ENCODE measurements at places on chromosomes 4 and X.

- no peak for DNase-seq
Measured at GRCh38 chr4:72118017-72118416, 86.2 kb downstream of the NPFFR2 start.

DNA sequence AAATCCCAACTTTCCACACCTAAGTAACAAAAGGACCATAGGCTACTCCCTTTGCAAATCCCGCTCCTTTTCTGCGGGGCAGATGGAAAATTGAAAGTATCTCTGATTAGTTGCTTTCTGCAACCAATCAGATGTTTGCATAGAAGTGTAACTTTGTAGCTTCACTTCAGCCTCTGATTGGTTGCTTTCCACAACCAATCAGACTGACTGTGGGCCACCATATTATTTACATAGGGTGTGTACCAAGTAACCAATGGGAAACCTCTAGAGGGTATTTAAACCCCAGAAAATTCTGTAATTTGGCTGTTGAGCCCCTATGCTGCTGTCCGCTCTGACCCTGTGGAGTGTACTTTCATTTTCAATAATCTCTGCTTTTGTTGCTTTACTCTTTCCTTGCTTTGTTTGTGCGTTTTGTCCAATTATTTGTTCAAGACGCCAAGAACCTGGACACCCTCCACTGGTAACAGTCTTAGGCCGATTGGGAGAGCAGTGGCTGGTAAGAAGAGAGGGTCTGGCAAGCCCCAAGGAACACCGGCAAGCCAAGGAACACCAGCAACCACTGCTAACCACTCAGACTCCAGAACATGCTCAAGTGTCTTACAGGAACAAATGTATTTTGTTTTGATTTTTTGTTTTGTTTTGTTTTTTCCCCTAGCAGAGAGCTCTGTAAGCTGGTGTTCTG is 125.5 kb upstream of the MAP3K15 start:
- no peak for DNase-seq

GRCh38 chr4:138555584-138555983 is 313.4 kb upstream of the SLC7A11 start:
- no peak for DNase-seq

DNA sequence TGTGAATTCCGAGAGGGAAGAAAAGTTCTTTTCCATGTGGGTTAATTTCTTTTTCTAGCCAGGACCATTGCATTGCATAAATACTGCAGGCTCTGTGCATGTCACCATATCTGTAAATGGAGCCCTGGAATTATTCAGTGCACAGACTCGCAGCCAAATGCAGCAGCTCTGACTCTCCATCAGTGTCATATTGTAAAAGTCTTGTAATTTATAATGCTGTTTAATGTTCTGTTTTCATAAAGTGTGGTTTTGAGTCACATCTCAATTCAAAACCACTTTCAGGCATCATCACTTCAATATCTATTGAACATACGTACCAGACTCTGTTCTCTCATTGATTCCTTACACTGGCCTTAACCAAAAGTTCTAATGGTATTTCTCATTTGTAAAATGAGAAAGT is 193.9 kb upstream of the RPL34 start:
- no peak for DNase-seq

DNA sequence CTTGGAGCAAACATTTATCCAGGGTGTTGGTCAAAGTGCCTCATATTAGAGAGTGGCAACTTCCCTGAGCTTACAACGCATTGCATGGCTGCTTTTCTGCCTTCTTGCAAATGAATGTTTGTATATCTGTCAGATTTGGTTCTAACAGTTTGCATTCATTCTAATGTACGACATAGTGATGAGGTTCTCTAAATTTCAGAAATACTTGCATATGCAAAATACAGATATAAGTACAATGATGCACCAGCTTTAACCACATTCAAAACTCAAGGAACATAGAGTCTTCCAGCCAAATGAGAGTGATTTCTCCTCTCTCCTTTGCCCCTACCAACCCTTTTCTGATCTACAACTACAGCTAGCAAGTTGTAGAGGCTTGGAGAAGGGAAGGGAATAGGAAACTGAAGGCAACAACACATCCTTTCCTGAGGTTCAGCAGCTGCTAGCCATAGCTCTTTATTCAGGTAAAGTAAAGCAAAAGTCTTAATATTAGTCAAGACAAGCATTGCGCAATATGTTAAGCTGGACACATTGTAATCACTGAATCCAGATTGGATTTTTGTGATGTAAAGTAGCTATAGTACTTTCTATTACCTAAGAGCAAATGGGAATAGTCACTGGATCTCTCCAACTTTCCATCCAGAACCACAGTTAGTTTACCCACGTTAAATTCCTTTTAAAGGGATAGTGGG is 6.3 kb downstream of the TKTL2 start:
- no peak for DNase-seq

- no peak for DNase-seq
Measured at GRCh38 chr4:72006586-72006985, 25.2 kb upstream of the NPFFR2 start.

DNA sequence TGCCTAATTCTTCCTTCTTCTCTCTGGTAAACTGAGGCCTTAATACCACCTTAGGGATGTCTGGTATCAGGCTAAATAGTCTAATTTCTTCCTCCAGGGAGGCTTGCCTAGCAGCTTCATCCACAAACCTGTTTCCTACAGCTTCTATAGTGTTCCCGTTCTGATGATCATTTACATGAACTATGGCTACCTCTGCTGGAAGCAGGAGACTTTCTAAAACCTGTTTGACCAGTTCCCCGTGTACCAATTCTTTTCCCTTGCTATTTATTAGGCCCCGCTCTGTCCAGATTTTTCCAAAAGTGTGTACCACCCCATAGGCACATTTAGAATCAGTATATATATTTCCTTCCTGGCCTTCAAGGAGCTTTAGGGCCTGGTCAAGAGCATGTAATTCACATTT is 5.8 kb upstream of the USP38 start:
- no peak for DNase-seq

- no peak for DNase-seq
Measured at GRCh38 chr4:52051615-52052474, 741 bp downstream of the SPATA18 start.

- no peak for DNase-seq
Measured at GRCh38 chr4:116688536-116688935, 396.8 kb downstream of the TRAM1L1 start.

GRCh38 chrX:119503484-119503861 is 35.2 kb downstream of the SLC25A5 start:
- DNase-seq = no peak

DNA sequence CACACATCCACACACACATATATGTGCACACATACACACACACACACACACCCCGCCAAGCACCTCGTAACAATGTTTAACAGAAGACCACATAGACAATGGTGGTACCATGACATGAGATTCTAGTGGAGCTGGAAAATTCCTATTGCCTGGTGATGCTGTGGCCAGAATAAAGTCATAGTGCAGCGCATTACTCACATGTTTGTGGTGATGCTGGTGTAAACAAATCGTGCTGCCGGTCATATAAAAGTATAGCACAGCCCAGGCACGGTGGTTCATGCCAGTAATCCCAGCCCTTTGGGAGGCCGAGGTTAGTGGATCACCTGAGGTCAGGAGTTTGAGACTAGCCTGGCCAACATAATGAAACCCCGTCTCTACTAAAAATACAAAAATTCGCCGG is 275.2 kb downstream of the TRIML1 start:
- DNase-seq = no peak

GRCh38 chr4:128394778-128395177 is 107.2 kb upstream of the PGRMC2 start:
- DNase-seq = no peak

GRCh38 chrX:69258893-69259292 is 93.6 kb upstream of the PJA1 start:
- DNase-seq = no peak

GRCh38 chr4:170988446-170988845 is 824.8 kb upstream of the GALNTL6 start:
- DNase-seq = no peak

- no peak for DNase-seq
Measured at GRCh38 chr4:138611721-138612120, 369.6 kb upstream of the SLC7A11 start.

DNA sequence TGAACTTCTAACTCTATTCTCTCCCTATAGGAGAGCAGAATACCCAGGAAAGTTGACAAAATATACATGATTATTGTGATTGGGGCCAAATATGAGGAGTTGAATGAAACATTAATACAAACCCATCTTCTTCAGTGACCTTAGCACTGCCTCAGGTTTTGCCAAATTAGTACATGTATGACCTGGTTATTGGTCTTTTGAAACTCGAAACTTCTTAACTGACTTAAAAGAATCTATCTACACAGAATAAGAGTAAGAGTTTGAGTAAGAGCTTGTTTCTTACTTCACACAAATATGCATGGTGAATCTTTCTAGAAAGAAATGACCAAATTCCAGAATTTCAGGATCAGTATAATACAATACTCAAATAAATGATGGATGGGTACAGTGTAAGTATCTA is 213.0 kb upstream of the GK2 start:
- DNase-seq = no peak

- no peak for DNase-seq
Measured at GRCh38 chr4:99657798-99658197, at the start of gene C4orf54. Gene C4orf54 (minus strand): TSS chr4:99657828. CDS start chr4:99654648, 3,180 bp downstream.

- DNase-seq = no peak
Measured at GRCh38 chr4:4987656-4988055, 31.6 kb downstream of the CYTL1 start.

DNA sequence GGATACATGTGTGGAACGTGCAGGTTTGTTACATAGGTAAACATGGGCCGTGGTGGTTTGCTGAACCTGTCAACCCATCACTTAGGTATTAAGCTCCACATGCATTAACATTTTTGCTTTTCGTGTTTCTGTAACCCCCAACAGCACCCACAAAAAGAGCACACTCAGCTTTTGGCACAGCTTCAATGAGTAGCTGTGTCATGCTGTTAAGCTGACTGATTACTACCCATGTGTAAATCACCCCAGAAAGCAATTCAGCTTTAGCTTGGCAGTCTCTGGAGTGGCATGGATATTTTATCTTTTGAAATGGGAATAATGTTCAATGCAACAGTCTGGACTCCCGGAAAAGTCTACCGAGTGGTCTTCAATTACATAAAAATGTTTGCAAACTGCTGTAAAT is 734.3 kb downstream of the STIM2 start:
- no peak for DNase-seq

DNA sequence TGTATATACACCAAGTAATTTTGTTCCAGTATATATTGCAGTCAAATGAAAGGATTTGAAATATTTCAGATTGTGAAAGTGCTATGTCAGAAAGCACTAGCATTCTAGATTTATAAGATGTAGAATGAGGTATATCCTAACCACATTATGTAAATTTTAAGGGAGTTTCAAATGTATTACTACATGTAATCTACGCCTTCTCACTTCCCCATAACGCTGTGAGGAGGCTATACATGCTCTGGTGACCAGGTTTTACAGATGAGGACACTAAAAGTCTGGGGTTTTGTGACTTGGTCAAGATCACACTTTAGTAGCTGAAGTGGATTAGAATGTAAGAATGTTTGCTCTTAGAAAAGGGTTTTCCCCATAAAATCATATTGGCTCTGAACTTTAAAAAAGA is 8.1 kb downstream of the ENPEP start:
- DNase-seq = no peak

GRCh38 chr4:57491388-57491787 is 381.2 kb upstream of the IGFBP7 start:
- DNase-seq = no peak

DNA sequence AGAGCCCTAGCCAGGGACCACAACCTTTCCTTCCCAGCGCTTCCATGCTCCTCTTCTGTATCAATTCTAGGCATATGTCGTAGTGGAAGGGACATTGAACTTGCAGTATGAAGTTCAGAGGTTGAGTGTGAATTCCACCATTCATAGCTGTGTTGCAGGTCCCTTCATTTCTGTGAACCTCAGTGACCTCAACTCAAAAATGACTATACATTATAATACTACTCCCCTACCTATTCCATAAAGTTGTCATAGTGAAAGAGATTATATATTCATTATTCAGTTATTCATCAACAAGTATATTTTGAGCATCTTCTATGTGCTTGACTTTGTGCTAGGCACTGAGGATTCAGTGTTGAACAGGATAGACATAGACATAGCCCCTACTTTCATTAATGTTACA is 28.0 kb downstream of the SH3BGRL start:
- no peak for DNase-seq

GRCh38 chrX:125198546-125198945 is 121.1 kb upstream of the TEX13C start:
- no peak for DNase-seq

DNA sequence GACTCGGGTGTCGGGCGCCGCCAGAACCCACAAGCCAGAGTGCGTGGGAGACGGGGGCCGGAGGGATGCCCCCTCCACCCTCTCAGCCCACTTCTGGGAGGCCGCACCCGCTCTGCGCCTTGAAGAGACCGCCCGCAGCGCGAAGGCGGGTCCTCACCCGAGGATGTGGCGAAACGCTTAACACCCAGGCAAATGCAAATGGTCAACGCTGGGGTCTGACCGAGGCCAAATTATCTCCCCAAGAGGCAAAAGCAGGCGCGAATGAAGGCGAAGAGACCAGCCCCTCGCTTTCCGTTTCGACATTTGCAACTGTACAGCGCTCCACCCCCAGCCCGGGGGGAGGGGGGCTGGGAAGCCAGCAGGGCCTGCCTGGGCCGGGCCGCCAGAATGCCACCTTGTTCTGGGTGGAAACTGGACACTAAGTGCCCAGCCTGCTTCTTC is 137.7 kb upstream of the ZIC3 start:
- no peak for DNase-seq

- no peak for DNase-seq
Measured at GRCh38 chr4:150280081-150280895, 202.0 kb downstream of the DCLK2 start.

GRCh38 chr4:180491210-180491609 is 1752.0 kb upstream of the TENM3 start:
- DNase-seq = no peak

GRCh38 chr4:182866746-182867145 is 50.4 kb downstream of the DCTD start:
- DNase-seq = no peak

DNA sequence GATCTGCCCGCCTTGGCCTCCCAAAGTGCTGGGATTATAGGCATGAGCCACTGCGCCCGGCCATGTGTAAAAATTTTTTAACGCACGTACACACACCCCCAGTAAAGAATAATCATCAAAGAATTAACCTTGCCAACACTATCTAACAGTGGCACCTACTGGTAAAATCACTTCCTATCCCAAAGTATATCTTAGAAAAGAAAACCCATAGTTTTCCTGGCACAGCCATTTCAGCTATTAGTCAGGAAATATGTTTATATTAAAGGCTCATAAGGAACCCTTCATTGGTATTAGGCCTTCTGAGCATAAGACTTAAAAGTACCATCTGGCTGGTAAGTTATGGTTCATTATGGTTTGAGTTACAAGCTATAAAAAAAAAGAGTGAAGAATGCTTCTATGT is 14.1 kb downstream of the S100G start:
- DNase-seq = no peak

DNA sequence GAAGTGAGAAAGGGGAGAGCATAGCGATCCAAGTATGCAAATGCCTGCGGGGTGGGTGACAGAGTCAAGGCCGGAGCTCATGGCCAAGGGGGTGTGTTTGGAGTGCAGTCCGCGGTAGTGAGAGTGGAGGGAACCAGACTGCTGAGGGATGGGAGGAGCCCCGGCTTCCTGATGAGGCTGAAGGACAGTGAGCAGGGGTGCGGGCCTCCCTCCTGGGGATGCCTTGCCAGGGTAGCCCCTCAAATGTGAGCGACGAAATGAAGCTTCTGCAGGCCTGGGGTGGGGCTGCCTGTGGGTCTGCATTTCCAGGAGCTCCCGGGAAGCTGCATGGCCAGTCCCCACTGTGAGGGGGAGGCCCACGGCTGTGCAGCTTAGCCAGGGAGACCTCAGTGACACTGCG is 45.0 kb downstream of the PSAPL1 start:
- no peak for DNase-seq

GRCh38 chr4:57401586-57401985 is 291.4 kb upstream of the IGFBP7 start:
- no peak for DNase-seq
